ENCODE measurements at places on chromosomes 5 and 9.

GRCh38 chr5:43674536-43674935 is 71.6 kb downstream of the NNT start:
- peaks cover 3% of the 10 kb centered on the region for H3K4me1 ChIP-seq
- no peak for DNase-seq
- no peak overlapping the region for H3K4me3 ChIP-seq
- no peaks in the 10 kb centered on the region for H3K27me3 ChIP-seq
- H3K27ac ChIP-seq = no peak overlapping the region

DNA sequence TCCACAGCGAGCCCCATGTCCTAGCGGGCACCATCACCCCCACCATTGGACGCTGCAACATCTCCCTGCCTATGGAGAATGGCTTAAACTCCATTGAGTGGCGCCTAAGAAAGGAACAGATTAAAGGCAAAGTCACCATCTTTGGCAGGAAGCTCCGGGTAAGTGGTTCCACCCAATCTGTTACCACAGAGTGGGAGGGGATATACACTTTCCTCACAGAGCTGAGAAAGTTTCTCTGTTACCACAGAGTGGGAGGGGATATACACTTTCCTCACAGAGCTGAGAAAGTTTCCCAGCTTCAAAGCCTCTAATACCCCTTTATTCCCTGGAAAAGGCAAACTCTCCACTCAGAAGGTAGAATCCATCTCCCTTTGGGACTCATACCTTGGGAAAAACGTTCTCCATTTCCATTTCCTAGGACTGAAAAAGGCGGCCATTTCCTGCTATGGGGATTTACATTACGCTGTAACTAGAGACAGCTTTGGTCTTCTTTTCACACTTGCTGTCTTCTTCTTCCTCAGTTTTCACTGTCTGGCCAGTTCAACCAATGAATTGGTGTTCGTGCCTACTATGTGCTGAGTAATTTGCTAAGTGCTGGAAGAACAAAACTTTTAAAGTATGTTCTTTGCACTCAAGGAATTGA is 63.4 kb upstream of the WWC1 start:
- H3K36me3 ChIP-seq = no peaks in the 10 kb centered on the region
- no peaks in the 10 kb centered on the region for H3K27me3 ChIP-seq
- DNase-seq = peak; percentile 3
- H3K27ac ChIP-seq = no peak overlapping the region
- H3K4me1 ChIP-seq = peaks cover 3% of the 10 kb centered on the region

GRCh38 chr5:7628820-7629219 is 222.1 kb downstream of the CFAP90 start:
- H3K4me1 ChIP-seq = no peaks in the 10 kb centered on the region
- no peak for DNase-seq
- H3K27me3 ChIP-seq = no peaks in the 10 kb centered on the region
- H3K27ac ChIP-seq = no peak overlapping the region

GRCh38 chr9:108889649-108890067 is 27.6 kb downstream of the ACTL7A start:
- no peak for DNase-seq
- H3K27ac ChIP-seq = no peak overlapping the region
- H3K4me3 ChIP-seq = no peak overlapping the region
- H3K4me1 ChIP-seq = no peaks in the 10 kb centered on the region

GRCh38 chr5:68345582-68345981 is 130.0 kb downstream of the PIK3R1 start:
- H3K4me3 ChIP-seq = no peak overlapping the region
- no peaks in the 10 kb centered on the region for H3K27me3 ChIP-seq
- no peaks in the 10 kb centered on the region for H3K36me3 ChIP-seq
- no peak overlapping the region for H3K27ac ChIP-seq
- no peaks in the 10 kb centered on the region for H3K4me1 ChIP-seq

- no peak overlapping the region for H3K4me3 ChIP-seq
- DNase-seq = no peak
- H3K4me1 ChIP-seq = peaks cover 5% of the 10 kb centered on the region
- H3K27me3 ChIP-seq = peaks cover 6% of the 10 kb centered on the region
- no peaks in the 10 kb centered on the region for H3K36me3 ChIP-seq
Measured at GRCh38 chr9:130541533-130541932, 37.8 kb upstream of the FUBP3 start.

GRCh38 chr5:14168144-14168792 is 25.1 kb downstream of the TRIO start:
- DNase-seq = no peak
- no peaks in the 10 kb centered on the region for H3K4me1 ChIP-seq
- H3K27me3 ChIP-seq = no peaks in the 10 kb centered on the region
- H3K27ac ChIP-seq = no peak overlapping the region

DNA sequence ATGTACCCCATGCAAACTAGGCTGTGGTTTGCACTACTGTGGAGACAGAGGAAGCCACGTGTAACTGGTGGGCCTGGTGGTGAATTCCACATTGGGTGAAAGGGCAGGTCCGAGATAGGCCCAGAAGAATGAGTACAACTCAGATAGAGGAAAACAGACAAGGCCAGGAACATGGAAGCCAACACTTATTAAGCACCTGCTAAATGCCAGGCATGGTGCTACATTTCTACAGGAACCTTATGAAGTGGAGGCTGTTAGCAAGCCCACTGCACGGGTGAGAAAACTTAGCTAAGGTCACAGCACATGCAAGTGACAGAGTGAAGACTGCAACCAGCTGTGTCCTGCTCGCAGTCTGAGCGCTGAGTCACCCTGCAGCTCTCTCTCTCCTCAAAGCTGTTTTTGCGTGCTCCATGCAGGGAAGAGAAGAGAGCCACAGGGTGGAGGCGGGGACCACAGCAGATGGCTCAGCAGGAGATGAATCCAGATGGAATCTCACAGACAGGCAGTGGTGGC is 65.5 kb upstream of the SPTLC1 start:
- no peak overlapping the region for H3K27ac ChIP-seq
- no peak overlapping the region for H3K4me3 ChIP-seq
- H3K4me1 ChIP-seq = no peaks in the 10 kb centered on the region
- H3K36me3 ChIP-seq = no peaks in the 10 kb centered on the region

DNA sequence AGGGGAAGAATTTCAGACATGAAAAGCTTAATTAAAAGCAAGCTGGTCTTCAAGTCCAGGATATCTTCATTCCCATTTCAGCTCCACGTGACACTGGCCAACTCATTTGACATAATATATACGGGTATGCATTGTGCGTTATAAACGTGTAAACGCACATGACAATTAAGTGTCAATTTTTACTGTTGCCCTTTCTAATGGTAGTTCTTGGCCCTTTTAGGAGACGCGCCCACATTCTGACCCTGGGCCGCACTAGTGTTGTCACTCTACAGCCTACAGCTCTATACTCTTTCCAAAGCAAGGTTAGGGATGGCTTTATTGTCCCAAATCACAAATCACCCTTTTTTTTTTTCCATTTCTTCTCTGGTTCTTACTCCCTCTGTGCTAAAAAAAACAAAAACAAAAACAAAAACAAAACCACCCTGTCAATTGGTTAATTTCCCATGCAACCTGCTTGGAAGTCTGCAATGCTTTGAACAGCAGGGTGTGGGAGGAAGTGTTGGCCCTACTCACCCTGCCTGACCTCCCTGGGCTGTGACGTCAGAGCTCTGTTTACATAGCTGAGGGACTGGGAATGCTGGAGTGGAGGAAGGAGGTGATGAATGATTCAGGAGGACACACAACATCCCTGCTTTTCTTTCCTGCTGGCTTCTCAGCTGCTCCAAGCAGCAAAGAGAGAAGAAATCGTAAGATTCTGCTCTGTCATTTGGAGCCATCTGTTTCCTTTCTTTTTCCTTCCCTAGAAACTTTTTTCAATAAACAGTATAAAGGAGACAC is 19.3 kb downstream of the RFK start:
- no peak overlapping the region for H3K27ac ChIP-seq
- no peaks in the 10 kb centered on the region for H3K36me3 ChIP-seq
- H3K27me3 ChIP-seq = no peaks in the 10 kb centered on the region
- no peaks in the 10 kb centered on the region for H3K4me1 ChIP-seq

DNA sequence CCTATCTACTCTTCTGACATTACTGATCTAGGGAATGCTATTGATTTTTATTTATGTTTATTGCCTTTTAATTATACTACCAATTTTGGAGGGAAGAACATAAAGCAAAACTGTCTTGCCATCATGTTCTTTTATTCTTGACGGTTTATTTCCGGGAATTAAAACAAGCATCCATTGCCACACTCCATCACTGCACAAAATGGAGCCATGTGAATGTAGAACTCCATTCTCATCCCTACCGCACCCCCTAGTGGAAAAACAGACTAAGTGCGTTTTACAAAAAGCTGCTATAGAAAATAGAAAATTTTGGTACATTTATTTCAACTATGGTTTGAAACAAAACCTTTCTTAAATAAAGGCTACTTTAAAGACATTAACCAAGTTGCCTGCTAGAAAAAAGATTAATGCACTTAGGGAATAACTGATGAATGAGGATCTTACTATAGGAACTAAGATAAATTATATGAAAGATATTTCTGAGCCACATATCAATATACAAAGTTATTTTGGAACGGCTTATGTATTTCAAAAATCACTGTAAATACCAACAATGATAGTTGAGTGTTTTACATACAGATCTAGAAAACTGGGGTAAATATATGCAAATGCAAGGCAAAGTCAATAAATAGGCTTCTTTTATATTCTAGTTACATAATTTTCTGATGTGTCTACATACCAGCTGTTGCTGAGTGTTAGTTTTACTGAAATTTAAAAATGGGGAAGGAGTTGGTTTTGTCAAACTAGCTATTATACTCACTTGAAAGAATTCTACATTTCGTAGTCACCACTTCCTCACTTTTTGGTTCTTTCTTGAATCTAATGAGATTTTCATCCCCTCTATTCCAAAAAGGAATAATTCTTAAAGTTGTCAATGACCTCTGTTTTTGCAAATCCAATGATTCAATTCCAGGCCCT is 26.5 kb downstream of the OXCT1 start:
- H3K4me3 ChIP-seq = no peak overlapping the region
- no peaks in the 10 kb centered on the region for H3K4me1 ChIP-seq
- H3K27me3 ChIP-seq = no peaks in the 10 kb centered on the region
- H3K27ac ChIP-seq = no peak overlapping the region
- peaks cover 10% of the 10 kb centered on the region for H3K36me3 ChIP-seq

- H3K36me3 ChIP-seq = no peaks in the 10 kb centered on the region
- H3K27me3 ChIP-seq = no peaks in the 10 kb centered on the region
- H3K27ac ChIP-seq = no peak overlapping the region
- no peak overlapping the region for H3K4me3 ChIP-seq
- H3K4me1 ChIP-seq = no peaks in the 10 kb centered on the region
Measured at GRCh38 chr5:37786862-37787519, 52.9 kb downstream of the GDNF start.

GRCh38 chr9:30744871-30745270 is 1639.6 kb upstream of the ACO1 start:
- no peaks in the 10 kb centered on the region for H3K4me1 ChIP-seq
- no peak overlapping the region for H3K27ac ChIP-seq
- no peak for DNase-seq
- H3K4me3 ChIP-seq = no peak overlapping the region
- no peaks in the 10 kb centered on the region for H3K27me3 ChIP-seq

GRCh38 chr5:135471726-135472125 is 19.6 kb upstream of the TIFAB start:
- H3K27ac ChIP-seq = no peak overlapping the region
- no peak for DNase-seq
- H3K4me3 ChIP-seq = no peak overlapping the region

- no peaks in the 10 kb centered on the region for H3K27me3 ChIP-seq
- H3K4me1 ChIP-seq = no peaks in the 10 kb centered on the region
- no peak within 1 kb of the TSS for H3K4me3 ChIP-seq
- no peaks in the 10 kb centered on the region for H3K36me3 ChIP-seq
Measured at GRCh38 chr9:94554439-94555331, at the start of gene PCAT7. TSS of gene PCAT7 (plus strand) at chr9:94555083.

GRCh38 chr5:158718738-158719505 is 380.8 kb downstream of the EBF1 start:
- no peaks in the 10 kb centered on the region for H3K36me3 ChIP-seq
- H3K4me3 ChIP-seq = no peak overlapping the region
- no peaks in the 10 kb centered on the region for H3K27me3 ChIP-seq
- H3K4me1 ChIP-seq = no peaks in the 10 kb centered on the region

DNA sequence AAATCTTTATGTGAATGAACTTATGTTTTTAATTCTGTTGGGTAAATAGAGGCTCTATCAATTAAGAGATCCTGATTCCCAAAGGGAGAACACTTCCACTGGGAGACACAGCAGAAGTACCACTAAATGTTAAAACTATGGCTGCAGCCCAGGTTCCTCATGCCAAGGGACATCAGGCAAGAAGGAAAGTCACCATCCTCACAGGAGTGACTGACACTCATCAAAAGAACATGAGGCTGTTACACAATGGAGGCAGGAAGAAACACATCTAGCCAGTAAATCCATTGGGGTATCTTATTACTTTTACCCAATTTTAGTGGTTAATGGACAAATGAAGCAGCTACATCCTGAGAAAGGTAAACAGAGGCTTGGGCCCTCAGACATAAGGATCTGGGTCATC is 94.4 kb downstream of the MAPKAP1 start:
- H3K36me3 ChIP-seq = no peaks in the 10 kb centered on the region
- no peaks in the 10 kb centered on the region for H3K4me1 ChIP-seq
- H3K27ac ChIP-seq = no peak overlapping the region
- no peak overlapping the region for H3K4me3 ChIP-seq

Measured in effector memory CD4-positive, alpha-beta T cell (primary cell).